AG08395 (cell line): ENCODE measurements at places on chromosomes 12 and 14.

DNA sequence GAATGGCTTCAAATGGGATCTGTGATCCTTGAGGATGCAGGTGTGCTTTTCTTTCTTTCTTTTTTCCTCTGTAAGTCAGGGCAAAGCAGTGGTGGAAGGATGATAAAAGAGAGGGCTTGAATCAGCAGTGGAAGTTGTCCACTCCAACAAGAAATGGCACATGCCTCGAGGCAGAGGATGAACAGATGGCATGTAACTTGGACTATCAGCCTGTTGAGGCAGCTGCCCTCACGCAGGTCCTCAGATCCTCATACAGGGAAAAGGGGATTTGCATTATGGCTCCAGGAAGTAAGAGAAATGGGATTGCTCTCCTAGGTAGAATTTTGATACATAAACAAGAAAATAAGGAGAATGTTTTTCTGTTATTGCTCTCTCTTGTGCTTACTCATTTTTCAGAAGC, 368.0 kb downstream of the FUT8 start:
- DNase-seq = no peak

DNA sequence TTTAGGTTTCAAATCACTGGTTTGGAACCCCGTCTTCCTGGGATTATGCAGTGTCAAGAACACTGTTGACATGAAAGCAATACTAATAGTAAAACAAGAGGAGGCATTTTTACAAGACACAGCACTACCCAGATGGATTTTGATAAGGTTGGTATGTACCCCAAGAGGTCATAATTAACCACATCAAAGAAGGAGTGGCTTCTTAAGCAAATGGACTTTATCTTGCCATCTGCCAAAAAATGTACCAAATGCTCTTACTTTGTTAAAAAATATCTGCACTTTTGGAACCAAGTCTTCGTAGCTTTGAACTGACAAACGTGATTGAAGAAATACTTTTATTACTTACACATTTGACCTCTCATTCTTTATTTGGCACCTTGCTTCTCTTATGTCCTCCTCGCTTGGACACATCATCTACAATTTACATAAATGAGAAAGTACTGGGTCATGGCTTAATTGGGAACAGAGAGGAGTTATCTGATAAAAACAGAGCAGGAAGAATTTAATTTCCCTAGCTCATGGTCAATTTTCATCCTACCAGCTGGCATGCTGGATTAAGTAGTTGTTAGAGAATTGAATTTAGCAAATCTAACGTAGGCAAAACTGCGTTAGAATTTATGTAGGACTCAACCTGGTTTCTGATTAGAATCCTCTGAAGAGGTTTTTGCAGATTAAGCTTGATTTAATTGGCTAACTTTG, 54.5 kb upstream of the PRICKLE1 start:
- no peak for DNase-seq

GRCh38 chr12:98741556-98742265, 96.6 kb downstream of the APAF1 start:
- DNase-seq = no peak

GRCh38 chr12:120939523-120939922, 35.4 kb upstream of the SPPL3 start:
- DNase-seq = no peak

GRCh38 chr12:117114784-117115183, 15.6 kb upstream of the TESC start:
- DNase-seq = no peak

DNA sequence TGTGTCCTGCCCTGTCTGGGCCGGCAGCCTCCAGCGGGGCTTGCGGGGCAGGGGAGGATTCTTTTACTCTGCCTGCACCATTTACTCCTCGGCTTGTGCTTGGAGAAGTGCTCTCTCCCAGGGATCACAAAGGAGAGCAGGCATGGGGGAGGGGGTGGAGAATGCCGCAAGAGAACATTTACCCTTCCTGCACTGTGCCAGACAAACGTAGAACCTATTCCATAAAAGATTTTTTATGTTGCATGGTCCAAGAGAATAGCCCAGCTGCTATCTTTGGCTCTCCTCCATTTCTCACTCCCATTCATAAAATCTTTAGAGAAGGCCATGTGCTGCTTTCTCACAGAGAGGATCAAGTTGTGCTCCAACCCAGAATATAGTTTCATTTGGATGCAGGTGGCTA, 159.4 kb downstream of the SPTSSA start:
- no peak for DNase-seq

GRCh38 chr14:99247101-99247729, 24.8 kb downstream of the BCL11B start:
- no peak for DNase-seq

DNA sequence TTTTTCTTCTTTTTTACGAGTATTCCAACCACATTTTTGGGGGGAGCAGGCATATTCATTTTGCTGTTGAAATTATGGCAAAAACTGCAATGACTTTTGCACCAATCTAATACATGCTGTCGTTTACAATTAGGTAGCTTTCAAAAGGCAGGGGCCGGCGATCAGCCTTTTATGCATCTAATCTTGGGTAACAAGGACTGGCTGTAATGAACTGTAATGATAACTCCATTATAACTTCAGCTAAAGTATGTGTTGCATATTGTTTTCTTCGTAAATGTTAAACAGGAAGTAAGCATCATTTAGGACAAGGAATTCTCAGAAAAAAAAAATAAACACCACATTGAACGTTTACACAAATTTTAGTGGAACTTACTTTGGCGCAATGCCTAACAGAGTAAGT, 30.3 kb upstream of the KLRF1 start:
- no peak for DNase-seq

- DNase-seq = no peak
These were observed 151.5 kb downstream of the DERA start for GRCh38 chr12:16062611-16063010.

GRCh38 chr14:23939607-23940326, 13.8 kb upstream of the DHRS4 start:
- no peak for DNase-seq

- peak; percentile 49 for DNase-seq
These were observed 9.6 kb upstream of the FOXG1 start for GRCh38 chr14:28756884-28757570.

GRCh38 chr12:40635141-40635731, 57.0 kb upstream of the CNTN1 start:
- no peak for DNase-seq

GRCh38 chr12:19236656-19237055, 107.1 kb downstream of the PLEKHA5 start:
- DNase-seq = no peak

DNA sequence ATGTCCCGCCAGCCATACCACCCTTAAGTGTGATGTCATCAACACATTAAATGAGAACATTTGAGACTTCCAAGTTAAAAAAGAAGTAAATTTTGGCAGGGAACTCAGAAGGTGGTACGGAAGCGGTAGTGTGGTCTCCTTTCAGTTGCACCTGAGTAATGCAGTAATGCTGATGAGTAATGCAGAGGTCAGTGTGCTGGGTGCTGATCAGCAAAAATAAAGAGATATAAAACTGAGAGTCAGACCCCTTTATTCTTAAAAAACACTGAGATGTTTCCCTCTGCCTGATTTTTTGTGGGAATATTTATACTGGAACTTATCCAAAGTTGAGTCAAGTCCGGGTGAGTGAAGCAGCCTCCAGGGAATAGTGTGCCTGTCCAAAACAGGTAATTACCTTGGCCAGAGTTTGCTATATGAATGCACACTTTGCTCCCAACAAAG, 370.6 kb upstream of the PRICKLE1 start:
- no peak for DNase-seq

DNA sequence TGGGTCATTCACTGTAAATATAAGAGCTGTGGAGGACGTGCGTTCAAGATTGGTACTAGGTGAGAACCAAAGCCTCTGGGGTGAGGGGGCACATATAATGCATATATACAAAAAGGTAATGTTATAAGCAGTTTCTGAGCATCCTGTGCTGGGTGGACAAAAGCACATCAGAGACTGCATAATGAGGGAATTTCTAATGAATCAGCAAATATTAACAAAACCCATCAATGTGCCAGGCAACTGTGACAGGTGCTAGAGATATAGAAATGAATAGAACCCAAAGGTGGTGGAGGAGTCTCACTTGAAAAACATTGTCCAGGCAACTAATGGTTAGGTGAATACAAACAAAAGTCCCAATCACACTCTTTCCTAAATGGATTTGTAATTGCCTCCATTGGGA, 74.7 kb downstream of the GPR65 start:
- no peak for DNase-seq

DNA sequence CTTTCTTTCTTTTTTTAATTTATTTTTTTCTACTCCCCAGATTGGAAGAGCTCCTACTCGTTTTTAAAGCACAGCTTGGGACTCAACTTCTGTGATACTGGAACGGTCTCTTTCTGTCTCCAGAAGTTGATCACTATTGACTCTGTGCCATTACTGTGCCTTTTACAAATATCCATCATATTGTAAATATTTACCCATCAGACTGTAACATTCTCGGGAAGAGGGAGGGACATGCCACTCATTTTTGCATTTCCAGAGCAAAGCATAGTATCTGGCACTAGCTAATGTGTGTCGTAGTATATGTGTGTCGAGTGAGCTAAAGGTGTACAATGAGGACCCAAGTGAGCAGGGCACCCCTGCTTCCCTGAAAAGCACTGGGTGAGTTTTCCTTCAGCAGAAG, 24.0 kb upstream of the GSG1 start:
- DNase-seq = no peak

GRCh38 chr12:116919706-116920485, 9.1 kb downstream of the FBXW8 start:
- DNase-seq = no peak

DNA sequence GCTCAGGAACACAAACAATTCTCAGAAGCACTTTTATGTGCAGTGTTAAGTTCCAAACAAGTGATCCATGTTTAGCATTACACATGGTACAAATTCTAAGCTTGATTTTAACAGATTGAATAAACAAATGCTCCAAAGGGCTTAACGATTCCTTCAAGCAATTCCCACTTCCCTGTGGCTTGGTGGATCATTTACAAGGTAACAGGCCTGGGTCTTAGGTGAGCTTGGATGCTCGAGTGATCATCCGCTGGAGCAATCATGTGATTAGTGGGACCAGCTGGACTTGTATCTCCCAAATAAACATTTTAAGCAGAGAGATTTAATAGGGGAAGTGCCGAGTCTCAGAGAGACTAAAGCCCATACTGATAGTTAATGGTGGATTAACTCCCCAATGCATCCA, 70.7 kb downstream of the CALM1 start:
- no peak for DNase-seq

DNA sequence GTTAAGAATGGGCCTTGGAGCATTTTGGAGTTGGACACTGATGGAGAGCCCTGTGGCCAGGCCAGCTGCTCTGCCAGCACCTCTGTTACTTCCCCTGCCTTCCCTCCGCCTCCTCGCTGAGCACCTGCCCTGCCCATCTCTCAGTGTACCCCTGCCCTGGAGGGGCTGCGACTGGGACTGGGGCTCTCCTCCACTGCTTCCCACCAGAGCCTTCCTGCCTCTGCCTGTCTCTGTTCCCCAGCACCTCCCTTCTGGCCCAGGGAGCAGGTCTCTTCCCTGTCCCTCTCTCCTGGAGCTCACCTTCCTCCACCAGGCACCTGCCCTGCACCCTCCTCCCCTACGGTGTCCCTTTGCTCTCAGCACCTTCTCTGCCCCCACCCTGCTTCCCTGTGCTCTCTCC, 62.1 kb downstream of the WDR20 start:
- no peak for DNase-seq

DNA sequence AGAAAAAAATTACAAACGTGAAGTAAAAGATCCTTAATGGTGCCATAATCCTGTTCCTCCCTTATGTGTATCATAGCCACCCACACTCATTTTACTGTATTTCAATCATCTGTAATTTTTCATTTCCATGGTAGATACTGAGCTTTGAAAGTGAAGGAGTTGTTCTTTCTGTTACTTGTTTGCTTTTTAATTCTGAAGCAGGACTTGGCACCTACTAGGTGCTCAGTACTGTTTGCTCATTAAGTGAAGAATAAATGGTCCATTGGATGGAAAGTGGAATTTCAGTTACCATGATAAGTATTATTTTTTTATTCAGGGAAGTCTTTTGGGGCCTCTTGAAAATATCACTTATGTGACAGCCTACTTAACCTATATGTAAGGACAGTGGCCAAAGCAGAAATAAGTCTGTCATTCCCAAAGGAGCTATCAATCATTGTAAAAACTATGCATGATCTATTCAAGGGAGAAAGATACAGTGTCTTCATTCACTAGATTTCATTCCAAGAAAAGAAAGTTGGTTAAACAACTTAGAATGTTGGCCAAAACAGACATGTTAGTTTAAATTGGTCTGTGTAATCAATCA, 1244.4 kb upstream of the SEL1L start:
- no peak for DNase-seq

DNA sequence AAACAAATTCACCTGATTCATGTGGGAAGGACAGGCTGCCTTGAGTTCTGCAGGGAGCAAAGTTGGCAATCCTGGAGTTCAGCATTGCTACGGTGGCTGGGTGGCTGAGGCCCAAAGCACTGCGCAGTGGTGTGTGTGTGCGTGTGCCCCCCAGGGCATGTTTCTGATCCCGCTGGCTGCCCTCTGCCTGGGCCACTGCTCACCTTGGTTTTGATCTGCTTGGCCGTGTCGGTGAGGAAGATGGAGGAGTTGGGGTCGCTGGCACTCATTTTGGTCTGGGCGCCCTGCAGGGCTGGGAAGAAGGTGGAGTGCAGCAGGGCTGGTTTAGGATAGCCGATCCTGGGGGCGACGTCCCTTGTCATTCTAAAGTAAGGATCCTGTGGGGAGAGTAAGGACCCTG, 19.1 kb downstream of the SLC25A47 start:
- no peak for DNase-seq

- DNase-seq = peak; percentile 66
These were observed 136.4 kb upstream of the KRAS start for GRCh38 chr12:25386831-25387731.

DNA sequence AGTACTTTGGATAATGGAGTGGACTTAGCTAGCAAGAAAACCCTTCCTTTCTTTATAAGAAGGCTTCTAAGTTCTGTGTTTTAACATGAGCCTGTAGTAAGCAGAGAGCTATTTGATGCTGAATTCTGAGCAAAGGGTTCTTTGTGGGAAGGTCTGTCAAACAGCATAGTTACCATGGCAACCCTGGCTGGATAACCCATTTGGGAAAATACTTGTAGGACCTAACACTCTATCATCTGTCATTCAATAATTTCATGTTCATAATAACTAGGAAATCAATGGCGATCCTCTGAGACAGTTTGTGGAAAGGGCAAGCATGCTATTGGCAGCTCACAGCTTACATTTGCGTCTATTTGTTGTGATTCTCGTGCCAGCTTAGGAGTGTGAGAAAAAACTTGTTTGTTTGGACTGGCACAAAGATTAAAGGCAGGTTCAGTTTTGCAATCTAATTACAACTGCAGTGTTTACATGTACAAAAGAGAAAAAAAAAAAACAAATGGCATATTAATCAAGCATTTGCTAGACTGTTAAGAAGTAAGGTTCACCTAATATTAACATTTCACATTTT, 219.2 kb downstream of the PDZRN4 start:
- DNase-seq = no peak

DNA sequence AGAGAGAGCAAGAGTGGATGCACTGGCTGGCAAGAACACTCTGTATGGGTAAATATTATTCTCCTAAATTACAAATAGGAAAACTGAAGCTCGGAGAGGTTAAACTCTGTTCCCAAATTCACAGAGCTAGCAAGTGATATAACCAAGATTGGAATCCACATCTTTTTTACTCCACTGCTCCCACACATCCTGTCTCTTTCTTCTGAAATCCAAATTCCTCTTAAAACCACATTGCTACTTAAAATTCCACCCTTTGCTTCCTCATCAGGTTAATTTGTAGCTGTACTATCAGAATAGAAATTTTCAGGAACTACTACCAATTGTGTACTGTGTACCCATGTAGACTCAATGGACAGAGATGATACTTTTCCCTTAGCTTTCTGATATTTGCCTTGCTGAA, 74.4 kb downstream of the ARMH4 start:
- DNase-seq = peak; percentile 64

- DNase-seq = no peak
These were observed 31.7 kb upstream of the GPRC5A start for GRCh38 chr12:12859690-12860089.
